Pons (tissue), 1 donor: ENCODE measurements at places on chromosomes 5 and 9.

DNA sequence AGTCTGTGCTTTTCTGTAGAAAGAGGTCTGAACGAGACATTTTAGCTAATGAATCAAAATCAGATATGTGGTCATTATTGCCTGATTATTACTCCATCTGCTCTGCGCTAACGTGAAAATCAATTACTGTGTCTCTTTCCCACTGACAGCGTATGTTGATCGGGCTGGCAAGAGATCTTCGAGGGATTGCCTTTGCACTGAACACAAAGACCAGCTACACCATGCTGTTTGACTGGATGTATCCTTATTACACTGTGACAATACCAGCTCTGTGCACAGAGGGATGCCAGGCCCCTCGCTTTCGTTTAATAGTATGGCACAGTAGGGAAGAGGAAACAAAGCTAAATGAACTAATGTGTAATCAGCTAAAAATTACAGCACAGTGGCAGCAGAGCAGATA is 103.7 kb upstream of the TLX3 start:
- DNase-seq: peak; percentile 72

- DNase-seq: no peak
Measured at GRCh38 chr5:153523211-153523610, 32.7 kb downstream of the GRIA1 start.

- no peak for DNase-seq
Measured at GRCh38 chr5:42605490-42605889, 151.1 kb upstream of the CCDC152 start.

DNA sequence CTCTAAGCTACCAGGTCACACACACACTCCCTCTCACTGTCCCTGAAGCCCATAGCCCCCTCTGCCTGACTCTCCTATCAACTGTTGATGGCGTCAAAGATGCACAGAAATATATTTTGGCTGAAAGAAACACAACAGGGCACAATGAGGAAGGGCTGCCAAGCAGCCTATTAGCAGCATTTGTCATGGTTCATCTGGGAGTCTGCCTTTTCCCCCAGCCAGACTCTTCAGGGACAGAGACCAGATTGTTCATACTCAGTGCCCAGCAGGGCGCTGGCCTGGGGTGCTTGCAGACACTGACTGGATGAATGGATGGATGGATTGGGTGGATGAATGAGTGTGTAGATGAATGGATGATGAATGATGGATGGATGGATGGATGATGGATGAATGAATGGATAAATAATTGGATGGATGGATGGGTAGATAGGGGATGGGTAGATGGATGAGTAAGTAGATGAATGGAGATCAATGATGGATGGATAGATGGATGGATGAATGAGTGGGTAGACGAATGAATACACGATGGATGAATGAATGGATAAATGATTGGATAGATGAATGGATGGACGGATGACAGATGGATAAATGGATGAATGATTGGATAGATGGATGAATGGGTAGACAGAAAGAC is 90.5 kb downstream of the ADAMTS2 start:
- peak; percentile 67 for DNase-seq

DNA sequence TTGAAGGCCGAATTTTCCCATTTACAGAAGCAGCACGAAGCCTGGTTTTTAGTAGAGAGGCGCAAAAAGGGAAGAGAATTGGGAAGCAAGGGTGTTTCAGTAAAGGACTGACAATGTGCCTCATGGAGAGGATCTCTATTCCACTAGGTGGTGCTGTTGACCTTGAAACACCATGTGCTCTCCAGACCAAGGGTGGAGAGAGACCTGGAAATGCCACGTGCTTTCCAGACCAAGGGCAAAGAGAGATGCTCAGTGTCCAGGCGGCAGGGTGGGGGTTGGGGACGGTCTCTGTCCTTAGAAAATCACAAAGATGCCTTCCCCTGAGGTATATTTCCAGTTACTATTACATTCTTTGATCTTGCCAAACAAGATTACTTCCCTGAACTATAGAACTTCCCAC is 425.3 kb downstream of the CSNK1G3 start:
- DNase-seq: peak; percentile 28

- no peak for DNase-seq
Measured at GRCh38 chr5:427415-428087, 15.4 kb upstream of the EXOC3 start.

GRCh38 chr9:18741359-18741758 is 267.4 kb downstream of the ADAMTSL1 start:
- DNase-seq: no peak

GRCh38 chr5:124034083-124034700 is 522.2 kb downstream of the CSNK1G3 start:
- DNase-seq: peak; percentile 67

- no peak for DNase-seq
Measured at GRCh38 chr9:79970146-79970425, 398.3 kb downstream of the TLE4 start.

DNA sequence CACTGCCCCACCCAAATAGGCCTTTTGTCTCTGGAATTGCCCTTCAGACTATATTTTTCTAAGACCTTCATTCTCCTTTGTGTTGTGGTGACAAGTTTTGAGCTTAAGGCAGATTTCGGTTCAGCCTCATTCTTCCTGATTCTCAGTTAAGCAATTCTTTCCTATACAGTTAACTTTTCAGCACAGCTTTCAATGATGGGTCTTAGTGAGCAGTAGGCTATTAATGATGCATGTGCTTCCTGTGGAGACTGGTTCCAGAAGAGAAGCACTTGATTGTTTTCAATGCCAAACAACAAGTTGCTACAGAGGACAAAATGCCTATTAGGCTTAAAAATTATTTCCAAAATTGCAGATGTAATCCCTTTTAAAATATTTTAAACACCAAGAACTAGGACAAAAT is 47.7 kb upstream of the TLX3 start:
- peak; percentile 13 for DNase-seq

DNA sequence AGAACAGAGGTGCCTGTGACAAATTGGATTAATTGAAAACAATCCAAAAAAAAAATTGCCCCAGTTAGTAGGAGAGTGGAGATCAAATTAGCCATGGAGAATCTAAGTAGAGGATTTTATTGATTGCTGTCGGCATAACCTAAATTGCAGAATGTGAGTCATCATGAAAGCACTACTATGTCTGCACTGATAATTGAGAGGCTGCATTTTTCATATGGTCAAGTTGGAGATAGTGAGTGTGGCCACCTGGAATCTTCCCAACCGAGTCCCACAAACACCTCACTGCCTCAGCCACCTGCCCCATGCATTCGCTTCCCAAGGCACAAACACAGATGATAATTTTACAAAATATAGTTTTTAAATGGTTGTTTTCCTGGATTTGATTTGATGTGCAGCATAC is 123.7 kb downstream of the NTRK2 start:
- no peak for DNase-seq

GRCh38 chr5:10423022-10423421 is 18.7 kb upstream of the ROPN1L start:
- no peak for DNase-seq

DNA sequence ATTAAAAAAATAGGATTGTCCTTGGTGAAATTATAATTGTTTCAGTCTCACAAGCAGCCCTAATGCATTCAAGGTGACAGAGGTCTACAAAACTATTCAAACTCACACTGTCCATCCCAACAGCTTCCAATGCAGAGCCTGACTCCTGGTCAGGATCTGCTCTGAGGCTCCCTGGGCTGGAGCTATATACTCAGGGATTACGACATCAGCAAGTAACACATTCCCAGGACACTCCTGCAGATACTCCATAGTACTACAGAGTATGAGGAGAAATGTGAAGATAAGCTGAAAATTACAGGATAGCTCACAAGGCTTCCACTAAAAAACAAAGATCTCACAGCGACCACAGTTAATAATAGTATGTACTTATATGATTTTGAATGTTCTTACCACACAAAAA is 130.1 kb downstream of the AUH start:
- no peak for DNase-seq

DNA sequence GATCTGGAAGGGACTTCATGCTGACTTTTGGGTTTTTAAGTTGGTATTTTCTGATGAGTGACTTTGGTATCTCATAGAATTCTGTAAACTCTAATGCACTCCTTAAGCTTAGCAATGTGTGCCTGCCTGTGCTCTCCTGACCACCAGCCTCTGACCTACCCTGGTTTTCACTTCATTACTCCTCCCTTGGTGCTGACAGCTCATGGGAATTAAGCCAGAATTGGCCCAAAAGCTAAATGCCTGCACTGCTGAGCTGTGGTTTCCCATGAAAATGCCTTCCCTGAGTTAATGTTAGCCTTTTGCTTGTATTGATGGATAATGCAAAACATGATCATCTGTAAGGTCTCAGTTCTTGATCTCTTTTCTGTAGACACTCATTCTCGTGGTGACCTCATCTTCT is 308.0 kb downstream of the DOCK8 start:
- no peak for DNase-seq

- DNase-seq: no peak
Measured at GRCh38 chr5:178177569-178177968, 9.6 kb downstream of the GMCL2 start.

DNA sequence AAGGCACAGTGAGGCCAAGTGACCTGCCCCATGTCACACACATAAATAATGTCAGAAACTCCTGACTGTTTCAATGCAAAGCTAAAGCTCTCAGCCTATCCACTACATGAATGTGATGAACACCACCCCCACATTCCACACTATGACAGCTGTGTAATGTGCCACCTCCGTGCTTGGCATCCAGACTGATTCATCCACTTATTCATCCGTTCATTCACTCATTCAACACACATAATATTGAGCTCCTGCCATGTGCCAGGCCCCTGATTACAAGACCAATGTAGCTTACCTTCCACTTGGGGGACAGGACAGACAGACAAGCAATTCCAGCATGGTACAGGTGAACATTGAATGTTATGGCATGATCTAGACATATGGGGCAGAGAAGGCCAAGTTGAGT is 46.2 kb upstream of the FABP6 start:
- DNase-seq: no peak

- peak; percentile 85 for DNase-seq
Measured at GRCh38 chr9:16133556-16134227, 580.8 kb downstream of the CCDC171 start.

- no peak for DNase-seq
Measured at GRCh38 chr5:118902656-118903438, 85.5 kb downstream of the DTWD2 start.

DNA sequence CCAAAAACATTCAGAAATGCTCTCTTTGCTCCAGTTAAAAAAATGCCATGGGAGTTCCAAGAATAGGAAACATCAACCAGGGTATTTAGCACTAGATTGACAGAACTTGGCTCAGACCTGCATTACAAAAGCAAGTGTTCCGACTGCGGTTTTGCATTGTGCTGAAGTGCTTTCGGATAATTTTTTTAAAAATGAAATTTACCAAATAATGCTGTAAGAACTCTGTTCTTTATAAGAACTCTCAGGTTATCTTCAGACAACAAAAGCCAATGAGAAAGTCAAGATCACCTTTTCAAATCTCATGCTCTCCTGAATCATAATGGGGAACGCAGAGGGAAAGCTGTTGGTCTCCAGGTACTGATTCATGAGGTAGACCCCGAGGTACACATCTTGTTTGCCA is 483 bp upstream of the PLPP6 start:
- DNase-seq: no peak

DNA sequence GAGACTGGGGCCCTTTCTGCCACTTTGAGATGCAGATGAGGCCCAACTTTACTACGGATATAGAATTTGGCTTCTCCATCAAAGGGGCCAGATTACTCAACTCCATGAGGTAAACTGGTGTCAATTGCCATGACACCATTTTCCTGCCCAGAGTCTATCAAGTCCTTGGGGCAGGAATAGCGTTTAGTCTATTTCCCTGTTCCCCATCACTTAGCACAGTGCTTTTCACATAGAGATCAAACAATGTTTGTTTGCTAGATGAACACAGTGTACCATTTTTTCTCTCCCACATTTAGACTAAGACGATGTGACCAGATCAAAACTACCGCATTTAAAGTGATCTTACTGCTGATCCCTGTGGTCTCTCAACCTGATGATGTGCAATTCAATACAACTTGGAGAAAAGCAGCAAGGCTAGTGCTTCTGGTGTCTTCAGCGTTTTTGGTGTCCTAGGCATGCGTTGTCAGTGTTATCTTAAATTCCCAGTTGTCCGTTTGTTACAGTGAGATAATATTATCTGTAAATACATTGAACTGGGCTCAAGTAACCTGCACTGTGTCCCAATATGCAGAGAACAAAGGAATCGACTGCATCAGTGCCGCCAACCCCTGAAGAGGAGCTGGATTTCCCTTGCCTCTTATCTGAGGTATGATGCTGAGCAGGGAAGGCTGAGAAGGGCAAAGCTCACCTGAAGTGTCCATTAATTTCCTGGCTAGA is 446.2 kb downstream of the PLK2 start:
- DNase-seq: peak; percentile 0
